ENCODE measurements at places on chromosomes 7 and 10.

GRCh38 chr10:20955355-20955893 is 58.3 kb upstream of the NEBL start:
- DNase-seq = no peak

GRCh38 chr7:99618726-99619125 is 2.0 kb downstream of the ZSCAN25 start:
- DNase-seq = no peak

- DNase-seq = no peak
Measured at GRCh38 chr7:86786376-86786775, 142.7 kb downstream of the GRM3 start.

GRCh38 chr7:127350586-127350985 is 41.9 kb downstream of the ZNF800 start:
- no peak for DNase-seq

- no peak for DNase-seq
Measured at GRCh38 chr10:32947586-32947985, 10.4 kb downstream of the ITGB1 start.

DNA sequence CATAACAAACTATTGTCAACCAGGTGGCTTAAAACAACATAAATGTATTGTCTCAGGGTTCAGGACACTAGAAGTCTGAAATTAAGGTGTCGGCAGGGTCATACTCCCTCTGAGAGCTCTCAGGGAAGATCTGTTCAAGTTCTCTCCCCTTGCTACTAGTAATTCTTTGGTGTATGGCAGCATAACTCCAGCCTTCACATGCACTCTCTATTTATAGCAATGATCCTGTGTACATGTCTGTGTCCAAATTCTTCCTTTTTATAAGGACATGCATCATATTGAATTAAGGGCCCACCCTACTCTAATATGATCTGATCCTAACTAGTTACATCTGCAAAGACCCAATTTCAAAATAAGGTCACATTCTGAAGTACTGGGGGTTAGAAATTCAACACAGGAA is 27.2 kb downstream of the CACNA2D1 start:
- no peak for DNase-seq

GRCh38 chr7:36204929-36205635 is 52.0 kb downstream of the EEPD1 start:
- DNase-seq = no peak

DNA sequence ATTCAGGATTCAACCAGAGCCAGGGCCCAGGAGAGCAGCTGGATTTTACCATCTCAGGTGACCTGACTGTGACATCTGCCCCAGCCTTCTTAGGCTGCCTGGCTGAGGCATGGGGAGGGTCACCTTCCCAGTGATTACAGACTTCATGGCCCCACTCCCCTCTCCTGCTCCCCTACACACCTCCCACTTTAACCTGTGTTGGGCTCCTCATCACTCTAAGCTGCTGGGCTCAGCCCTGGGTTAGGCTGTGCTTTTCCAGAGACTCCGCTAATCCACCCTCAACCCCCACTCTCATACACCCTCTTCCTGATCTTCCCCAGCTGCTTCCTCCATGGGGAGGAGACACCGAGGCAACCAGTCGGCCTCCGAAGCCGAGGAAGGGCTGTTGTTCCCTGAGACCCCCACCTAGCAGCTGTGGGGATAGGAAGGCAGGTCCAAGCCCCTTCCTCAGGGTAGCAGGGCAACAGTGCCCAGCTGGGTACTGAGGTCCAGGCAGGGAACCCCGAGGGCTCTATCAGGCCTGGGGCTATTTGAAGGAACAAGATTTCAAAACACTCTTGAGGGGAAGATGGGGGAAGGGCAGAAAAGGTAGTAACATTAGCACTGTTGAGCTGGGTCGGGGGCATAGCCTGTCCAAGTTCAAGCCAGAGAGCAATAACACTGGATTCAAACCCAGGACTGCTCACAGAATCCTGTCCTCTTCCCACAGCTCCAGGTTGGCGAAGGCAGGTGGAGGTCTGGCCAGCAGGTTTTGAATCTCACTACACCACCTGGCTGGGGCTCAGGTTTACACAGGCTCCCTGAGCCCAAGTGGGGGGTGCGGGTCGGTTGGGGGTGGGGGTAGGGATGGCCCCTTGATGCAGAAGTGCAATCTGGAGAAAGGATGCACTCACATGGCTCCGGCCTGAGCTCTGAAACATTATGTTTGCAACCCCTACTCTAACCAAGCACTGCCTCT is 1.8 kb downstream of the IMPDH1 start:
- no peak for DNase-seq

GRCh38 chr10:16689227-16689626 is 128.0 kb downstream of the RSU1 start:
- no peak for DNase-seq

- DNase-seq = no peak
Measured at GRCh38 chr10:13989616-13990015, 341.1 kb downstream of the FRMD4A start.

DNA sequence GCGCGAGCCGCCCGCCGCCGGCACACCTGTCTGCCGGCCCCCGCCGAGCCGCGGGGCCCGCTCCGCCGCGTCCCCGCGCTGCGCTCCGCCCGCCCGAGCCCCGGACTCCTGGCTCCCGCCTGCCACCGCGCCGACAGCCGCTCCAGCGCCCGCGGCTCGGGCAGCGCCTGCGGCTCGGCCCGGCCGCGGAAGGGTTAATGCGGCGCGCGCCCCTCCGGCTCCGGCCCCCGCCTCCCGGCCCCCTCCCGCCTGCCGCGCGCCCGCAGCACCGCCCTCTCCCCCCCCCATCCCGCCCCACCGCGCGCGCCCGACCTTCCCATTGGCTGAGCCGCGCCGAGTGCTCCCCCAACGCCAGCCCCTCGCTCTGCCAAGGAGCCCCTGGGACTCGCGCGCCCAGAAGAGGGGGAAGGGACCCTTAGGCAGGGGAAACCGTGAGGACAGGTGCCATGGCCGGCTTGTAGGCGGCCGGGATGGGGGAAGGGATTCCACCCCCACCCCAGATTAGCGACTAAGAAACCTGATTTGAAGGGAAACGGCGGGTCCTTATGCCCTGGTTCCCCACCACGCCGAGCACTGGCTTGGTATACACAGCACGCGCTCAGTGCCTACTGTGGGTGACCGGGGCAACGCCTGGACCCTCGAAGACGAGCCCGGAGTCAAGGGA is at the start of gene KCNH2:
Gene KCNH2, minus strand, starts transcription at position 196 of the 664 bp plus-strand sequence. CDS start 408 bp downstream, outside the sequence.
- no peak for DNase-seq

DNA sequence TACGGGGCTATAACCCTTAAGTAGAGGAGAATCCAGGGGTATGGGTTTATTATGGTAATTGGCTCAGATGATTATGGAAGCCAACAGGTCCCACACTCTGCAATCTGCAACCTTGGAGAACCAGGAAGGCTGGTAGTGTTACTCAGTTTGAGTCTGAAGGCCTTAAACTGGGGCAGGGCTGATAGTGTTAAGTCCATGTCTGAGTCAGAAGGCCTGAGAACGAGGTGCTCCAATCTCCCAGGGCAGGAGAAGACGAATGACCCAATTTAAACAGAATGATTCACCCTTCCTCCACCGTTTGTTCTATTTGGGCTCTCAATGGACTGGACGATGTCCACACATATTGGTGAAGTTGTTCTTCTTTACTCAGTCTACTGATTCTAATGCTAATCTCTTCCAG is 244.5 kb upstream of the PTER start:
- DNase-seq = no peak

- DNase-seq = no peak
Measured at GRCh38 chr7:87190783-87191182, 28.7 kb downstream of the TMEM243 start.

DNA sequence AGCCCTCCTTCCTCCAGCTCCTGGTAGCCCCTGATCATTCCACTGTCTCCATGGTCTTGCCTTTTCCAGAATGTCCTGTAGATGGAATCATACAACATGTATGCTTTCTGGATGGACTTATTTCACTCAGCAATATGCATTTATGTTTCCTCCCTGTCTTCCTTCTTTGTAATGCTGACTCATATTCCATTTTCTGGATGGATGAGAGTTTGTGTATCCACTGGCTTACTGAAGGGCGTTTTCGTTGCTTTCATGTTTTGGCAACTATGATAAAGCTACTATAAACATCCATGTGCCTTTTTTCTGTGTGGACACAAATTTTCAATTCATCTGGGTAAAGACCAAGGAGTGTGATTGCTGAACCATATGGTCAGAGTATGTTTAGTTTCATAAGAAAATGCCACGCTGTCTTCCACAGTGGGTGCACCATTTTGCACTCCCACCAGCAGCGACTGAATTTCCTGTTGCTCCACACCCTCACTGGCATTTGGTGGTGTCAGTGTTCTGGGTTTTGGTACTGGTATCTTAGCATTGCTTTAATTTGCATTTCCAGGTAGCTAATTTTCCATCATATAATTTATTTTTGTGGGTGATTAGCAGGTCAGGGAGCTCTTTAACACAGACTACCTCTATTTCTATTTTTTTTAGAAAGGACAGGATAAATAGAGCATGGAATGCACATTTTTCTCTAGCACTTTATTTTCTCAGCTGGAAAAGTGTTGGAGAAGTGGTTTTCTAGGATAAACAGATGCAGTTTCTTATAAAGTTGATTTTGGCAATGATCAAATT is 252.2 kb downstream of the WDR37 start:
- DNase-seq = no peak

DNA sequence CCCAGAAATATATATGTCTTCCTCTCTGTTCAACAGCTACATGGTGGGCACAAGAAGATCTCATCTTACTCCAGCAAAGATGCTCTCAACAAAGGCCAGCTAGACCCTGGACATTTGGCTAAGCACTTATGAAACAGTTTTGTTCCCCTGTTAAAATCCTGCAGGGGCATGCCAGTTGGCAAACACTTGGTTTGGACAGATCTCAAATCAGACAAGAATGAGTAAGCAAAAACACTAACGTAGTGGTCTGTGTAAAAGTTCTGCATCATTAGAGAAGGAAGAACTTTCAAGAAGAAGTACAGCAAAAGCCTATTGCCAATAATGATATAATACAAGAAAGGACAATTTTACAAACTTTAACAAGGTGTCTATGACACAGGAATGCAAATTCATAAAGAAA is 125.6 kb downstream of the CALN1 start:
- no peak for DNase-seq

GRCh38 chr7:128916643-128916915 is 6.1 kb upstream of the KCP start:
- no peak for DNase-seq

GRCh38 chr10:43156590-43157341 is 18.5 kb downstream of the CSGALNACT2 start:
- DNase-seq = no peak

DNA sequence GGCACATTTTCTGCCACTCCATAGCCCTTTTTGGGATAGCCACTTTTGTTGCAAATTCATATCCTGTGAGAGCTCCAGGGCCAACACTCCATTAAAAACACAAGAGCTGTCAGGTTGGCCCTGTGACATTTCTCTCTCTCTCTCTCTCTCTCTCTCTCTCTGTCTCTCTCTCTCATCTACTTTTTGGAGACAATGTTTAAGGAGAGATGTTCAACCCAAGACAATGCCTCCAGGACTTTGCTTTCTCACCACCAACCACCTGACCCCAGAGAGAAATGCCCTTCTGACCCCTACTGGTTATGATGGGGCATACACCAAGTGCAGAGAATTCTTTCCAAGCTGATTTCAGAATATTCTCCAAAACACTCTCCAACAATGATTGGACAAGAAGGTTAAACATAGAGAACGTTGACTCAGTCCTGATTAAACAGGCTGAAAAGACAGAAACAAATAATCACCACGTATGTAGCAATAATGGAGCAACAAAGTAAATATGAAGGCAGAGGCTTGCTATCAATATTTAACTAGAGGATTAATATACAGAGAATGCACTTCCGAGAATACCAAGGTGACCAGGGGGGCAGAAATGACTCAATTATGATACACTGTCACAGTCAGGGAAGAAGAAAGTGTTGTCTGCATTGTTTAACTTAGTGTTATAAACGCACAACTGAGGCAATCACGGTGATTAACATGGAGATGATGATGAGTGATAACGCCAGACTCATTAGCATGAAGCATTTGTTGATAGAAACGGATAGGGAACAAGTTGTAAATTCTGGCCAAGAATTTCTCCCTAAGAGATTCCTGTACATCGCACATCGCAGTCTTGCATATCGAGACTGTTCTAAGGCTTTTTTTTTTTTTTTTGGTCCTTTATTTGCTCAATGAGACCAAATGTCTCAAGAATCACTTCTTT is 178.5 kb downstream of the NRP1 start:
- no peak for DNase-seq

- DNase-seq = no peak
Measured at GRCh38 chr7:49773218-49773935, at the start of gene VWC2. VWC2 (plus strand) TSS chr7:49773638; CDS start chr7:49775436, 1,798 bp downstream.

DNA sequence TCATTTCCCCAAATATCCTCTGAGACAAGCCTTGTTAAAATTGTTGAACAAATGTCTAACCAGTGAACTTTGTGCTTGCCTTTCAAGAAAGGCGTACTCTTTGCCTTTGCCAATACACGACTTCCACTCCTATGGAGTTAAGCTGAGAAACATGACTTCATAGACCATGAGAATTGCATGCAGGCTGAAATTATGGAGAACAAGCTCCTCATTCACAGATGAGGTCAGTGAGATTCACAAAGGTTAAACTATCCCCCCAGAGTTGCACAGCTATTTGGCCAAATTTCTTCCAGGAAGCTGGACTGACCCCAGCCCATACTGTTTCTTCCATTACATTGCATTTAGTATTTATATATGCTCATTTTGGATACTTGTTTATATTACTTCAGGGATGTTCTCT is 221.4 kb upstream of the SEMA3C start:
- DNase-seq = no peak

DNA sequence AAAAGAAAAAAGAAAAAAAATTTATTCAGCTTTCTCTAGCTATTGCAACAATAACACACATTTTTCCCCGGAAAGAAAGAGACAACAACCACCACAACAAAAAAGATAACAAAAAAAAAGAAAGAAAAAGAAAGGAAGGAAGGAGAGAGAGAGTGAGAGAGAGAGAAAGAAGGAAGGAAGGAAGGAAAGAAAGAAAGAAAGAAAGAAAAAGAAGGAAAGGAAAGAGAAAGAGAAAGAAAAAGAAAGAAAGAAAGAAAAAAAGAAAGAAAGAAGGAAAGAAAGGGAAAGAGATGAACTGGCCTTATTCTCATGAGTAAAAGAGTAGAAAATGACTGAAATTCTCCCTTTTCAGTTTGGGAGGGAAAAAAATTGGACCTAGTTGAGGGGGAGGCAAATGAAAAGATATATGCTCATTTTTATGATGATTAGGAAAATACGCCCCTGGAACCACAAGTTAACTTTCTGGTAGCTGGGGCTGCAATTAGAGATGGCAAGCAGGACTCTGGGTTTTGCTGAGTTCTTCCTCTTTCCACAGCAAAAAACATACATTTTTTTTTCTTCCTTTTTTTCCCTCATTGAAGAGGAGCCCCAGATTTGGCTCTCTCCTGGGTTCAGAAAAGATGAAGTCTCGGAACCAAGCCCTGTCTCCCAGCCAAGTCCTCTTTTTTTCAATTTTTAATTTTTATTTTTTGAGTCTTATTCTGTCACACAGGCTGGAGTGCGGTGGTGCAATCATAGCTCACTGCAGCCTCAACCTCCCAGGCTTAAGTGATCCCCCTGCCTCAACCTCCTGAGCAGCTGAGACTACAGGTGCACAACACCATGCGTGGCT is 12.6 kb upstream of the PRDX3 start:
- no peak for DNase-seq

GRCh38 chr7:85095366-85095765 is 91.5 kb downstream of the SEMA3D start:
- DNase-seq = no peak

GRCh38 chr7:121578669-121579068 is 182.6 kb upstream of the FAM3C start:
- no peak for DNase-seq

GRCh38 chr7:137366995-137367394 is 23.5 kb upstream of the PTN start:
- no peak for DNase-seq

GRCh38 chr10:126433351-126433750 is 45.1 kb upstream of the ADAM12 start:
- no peak for DNase-seq

GRCh38 chr7:136138991-136139390 is 161.8 kb upstream of the MTPN start:
- no peak for DNase-seq
